Activated naive CD4-positive, alpha-beta T cell (primary cell): ENCODE measurements at places on chromosomes 1 and 21.
A peak's percentile ranks its signal among the peaks of the same experiment; 100 is the strongest.

DNA sequence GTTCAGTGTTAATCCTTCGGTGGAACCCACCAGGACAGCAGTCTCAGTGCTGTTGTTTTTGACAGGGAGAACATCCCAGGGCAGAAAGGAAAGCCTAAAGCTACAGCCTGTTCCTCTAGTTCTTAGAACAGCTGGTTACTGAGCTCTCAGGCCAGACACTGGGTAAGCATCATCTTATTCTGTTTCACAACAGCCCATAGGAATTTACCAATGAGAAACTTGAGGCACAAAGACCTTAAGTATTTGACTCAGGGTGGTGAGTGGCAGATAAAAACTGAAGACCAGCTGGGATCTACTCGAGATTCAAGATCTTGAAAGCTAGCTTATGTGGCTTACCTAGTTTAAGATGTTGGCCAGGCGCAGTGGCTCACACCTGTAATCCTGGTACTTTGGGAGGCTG is 9.4 kb upstream of the NEK2 start:
- DNase-seq, result no peak

DNA sequence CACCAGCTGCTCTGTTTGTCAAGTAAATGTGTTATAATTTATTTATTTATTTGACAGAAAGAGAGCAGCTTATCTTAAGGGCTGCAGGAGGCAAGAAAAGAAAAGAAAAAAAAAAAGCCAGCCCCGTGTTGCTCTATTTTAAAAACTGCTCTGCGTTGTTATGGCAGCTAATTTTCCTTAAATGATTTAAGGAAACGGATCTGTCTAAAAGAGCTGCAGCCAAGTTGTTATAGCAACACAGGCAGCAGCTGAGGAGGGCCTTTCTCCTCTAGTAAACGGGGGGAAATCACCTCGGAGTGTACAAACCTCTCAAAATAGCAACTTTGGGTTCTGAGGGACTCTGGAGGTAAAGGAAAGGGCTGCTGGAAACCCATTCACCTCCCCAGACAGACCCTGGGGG is 149.2 kb downstream of the BEND5 start:
- no peak for DNase-seq

GRCh38 chr1:232484856-232485255 is 145.1 kb downstream of the SIPA1L2 start:
- no peak for DNase-seq

GRCh38 chr1:77197351-77197750 is 21.9 kb downstream of the PIGK start:
- no peak for DNase-seq

- no peak for DNase-seq
These were observed 13.2 kb downstream of the SYT11 start for GRCh38 chr1:155872527-155872926.

DNA sequence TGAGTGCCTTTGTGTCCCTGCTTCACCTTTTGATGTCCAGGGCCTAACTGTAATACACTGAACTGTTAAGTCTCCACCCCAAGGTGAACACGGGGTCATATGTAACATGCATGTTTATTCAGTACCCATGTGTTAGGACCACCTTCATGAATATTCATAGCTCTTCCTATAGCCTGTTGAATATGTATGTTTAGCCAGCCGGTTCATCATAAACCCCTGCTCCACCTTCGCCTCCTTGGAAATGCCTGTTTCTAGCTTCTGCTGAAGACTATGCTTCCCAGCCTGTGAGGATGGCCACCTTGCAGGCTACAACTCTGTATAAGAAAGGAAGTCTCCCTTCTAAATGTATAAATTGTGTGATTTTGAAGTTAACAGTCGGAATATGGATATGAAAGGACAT is 69.3 kb downstream of the C1orf94 start:
- DNase-seq, result no peak

DNA sequence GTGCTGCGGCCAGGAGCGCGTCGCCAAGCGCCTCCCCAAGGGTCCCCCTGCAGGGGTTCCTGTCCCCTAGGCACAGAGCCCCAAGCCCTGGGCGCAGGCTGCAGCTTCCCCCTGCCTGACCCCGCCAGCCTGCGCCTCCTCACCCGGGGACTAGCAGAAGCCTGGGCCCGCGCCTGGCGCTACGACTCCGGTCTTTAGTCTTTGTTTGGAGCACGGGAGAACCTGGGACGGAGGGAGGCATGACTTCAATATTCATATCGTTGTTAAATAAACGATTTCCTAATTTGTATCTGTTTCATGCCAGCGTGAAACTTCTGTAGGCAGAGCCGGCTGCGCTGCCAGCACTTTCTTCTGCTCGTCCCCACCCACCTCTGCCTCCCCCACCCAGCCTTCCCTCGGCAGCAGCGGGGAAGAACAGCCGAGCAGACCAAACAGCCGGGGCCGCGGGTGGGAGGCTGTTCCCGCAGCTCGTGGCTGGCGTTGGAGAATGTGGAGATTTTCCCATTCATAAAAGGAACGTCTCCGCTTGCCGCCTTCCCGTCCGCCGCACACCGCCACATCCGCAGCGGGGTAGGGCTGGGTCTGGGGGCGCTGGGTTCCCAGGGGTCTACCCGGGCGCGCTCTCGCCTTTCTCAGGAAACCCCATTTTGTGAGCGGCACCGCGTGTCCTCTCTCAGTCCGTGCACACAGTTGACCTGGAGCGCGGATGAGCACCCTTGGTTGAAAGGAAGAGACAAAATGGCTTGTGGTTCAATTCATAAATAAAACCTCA is 777 bp upstream of the TRIM67 start:
- no peak for DNase-seq

DNA sequence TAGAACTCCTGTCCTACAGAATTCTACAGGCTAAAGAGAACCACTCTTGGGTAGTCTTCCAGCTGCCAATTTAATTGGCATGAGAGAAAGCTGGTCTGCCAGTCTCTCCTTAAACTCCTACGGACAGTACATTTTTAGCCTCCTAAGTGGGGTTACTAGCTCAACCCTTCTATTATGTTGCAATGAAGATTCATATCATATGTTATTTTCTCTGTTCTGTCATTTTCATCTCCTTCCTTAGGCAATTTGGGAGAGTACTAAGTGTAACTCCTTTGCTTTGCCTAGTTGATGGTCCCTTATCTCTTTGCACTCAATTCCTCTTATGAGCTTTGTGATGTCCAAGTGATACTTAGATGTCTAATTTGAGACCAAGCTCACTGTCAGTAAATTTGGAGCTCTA is 14.0 kb downstream of the GNAT2 start:
- DNase-seq, result no peak

DNA sequence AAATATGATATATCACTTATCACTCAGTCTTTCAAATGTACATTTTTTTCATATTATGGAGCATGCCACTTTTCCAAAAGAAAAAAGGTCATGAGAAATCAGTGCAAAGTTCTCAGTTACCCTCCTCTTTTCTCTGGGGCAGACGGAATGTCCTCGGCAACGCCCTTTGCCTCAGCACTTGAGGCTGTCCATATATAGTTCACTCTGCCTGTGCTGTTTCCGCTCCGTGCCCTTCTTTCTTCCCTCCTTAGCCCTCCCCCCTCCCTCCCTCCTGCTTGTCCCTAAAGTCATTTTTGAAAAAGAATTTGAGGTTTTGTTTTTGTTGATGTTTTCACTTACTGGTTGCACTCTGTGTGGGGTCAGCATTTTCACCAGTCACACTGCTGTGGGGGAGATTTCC is 5.4 kb downstream of the BARHL2 start:
- DNase-seq, result no peak

- no peak for DNase-seq
These were observed 402.6 kb downstream of the TTLL7 start for GRCh38 chr1:83596331-83596730.

GRCh38 chr1:239025223-239025622 is 361.1 kb upstream of the CHRM3 start:
- DNase-seq, result no peak

GRCh38 chr1:2592672-2593071 is 6.1 kb downstream of the PRXL2B start:
- no peak for DNase-seq

GRCh38 chr1:115491298-115492018 is 150.3 kb upstream of the VANGL1 start:
- DNase-seq, result no peak

GRCh38 chr21:28154121-28154520 is 838.6 kb downstream of the LTN1 start:
- DNase-seq, result no peak

- DNase-seq, result no peak
These were observed 16.7 kb upstream of the ATP1B1 start for GRCh38 chr1:169089776-169090175.

- DNase-seq, result no peak
These were observed 13.4 kb downstream of the SERINC2 start for GRCh38 chr1:31426249-31426922.

GRCh38 chr1:109248797-109249629 is at the start of gene CELSR2:
TSS of gene CELSR2 (plus strand) at chr1:109249539. CDS start at chr1:109250080, 541 bp downstream.
- DNase-seq, result peak; percentile 14

DNA sequence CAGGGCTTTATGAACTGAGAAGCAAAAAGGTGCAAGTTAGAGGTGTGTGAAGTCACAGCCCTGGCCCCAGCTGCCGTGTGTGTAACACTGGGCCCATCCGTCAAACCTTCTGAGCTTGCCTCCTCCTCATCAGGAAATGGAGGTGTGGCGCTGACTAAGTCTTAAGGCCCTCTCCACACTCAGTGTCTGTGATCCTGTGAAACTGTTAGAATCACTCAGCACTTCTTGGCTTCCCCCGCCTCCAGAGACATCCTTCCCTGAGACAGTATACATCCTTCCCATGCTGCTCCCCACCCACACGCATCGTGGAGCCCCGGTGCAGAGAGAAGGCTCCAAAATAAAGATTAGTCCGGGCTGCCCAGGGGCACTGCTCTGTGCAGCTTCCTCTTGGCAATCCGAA is 33.3 kb downstream of the LRP8 start:
- DNase-seq, result no peak

DNA sequence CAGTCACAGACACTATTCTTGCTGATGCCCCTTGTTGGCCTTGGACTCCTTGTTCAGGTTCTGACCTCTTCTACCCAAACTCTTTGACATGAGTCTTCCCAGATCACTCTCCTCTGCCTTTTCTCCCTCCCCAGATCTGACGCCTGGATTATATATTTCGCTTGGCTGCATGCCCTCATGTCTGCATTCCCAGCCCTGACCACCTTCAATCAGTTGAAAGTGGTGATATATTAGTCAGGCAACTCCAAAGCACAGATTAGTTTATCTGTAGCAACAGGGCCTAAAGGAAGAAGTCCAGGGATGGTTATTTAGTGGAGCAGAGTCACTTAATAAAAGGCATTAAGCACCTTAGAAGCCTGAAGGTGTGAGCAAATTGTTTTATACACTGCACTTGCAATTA is 110.0 kb upstream of the GUCA2B start:
- no peak for DNase-seq

- no peak for DNase-seq
These were observed 7.0 kb downstream of the FCAMR start for GRCh38 chr1:206963119-206963712.

GRCh38 chr21:33883118-33883517 is 32.5 kb downstream of the ATP5PO start:
- no peak for DNase-seq

DNA sequence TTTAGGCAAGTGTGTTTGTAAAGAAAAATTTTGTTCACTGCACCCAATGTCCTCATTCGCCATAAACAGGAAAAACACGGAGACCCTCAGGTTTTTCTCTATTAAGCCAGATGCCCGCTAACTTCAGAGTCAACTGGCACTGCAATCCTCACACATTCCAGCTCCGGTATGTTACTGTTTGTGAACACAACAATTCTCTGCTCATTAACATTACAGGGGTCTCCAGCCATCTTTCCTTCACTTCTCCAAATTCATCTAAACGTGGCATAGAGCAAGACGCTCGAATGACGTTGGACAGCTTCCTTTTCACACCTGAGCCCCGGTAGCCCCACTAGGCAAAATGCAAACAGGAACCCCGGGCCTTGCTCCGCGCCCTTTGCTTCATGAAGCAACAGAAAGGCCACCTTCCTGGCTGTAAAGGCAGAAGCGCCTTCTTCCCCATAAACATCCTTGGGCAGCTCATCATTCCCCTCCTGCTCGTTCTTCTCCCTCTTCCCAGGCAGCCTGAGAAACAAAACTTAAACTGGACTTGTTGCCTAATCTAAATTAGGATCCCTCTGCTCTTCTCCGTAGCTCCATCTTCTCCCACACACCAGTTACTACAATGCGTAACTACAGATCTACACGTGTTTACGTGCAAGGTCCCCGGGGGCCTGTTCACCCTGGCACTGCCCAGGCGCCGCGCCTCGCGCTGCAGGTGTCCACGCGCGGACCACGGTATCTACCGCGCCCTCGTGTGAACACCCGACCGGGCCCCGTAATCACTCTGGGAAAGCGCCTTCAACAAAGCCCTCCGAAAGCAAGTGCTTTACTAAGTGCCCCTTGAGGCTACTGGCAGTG is 1.2 kb downstream of the LBR start:
- peak; percentile 10 for DNase-seq

GRCh38 chr1:154459080-154459479 is 42.9 kb upstream of the TDRD10 start:
- DNase-seq, result no peak

- no peak for DNase-seq
These were observed 56.9 kb downstream of the CLSTN1 start for GRCh38 chr1:9766759-9767442.

GRCh38 chr1:168273575-168273974 is 7.1 kb upstream of the TBX19 start:
- no peak for DNase-seq

GRCh38 chr1:219153723-219154122 is 20.0 kb upstream of the LYPLAL1 start:
- no peak for DNase-seq

DNA sequence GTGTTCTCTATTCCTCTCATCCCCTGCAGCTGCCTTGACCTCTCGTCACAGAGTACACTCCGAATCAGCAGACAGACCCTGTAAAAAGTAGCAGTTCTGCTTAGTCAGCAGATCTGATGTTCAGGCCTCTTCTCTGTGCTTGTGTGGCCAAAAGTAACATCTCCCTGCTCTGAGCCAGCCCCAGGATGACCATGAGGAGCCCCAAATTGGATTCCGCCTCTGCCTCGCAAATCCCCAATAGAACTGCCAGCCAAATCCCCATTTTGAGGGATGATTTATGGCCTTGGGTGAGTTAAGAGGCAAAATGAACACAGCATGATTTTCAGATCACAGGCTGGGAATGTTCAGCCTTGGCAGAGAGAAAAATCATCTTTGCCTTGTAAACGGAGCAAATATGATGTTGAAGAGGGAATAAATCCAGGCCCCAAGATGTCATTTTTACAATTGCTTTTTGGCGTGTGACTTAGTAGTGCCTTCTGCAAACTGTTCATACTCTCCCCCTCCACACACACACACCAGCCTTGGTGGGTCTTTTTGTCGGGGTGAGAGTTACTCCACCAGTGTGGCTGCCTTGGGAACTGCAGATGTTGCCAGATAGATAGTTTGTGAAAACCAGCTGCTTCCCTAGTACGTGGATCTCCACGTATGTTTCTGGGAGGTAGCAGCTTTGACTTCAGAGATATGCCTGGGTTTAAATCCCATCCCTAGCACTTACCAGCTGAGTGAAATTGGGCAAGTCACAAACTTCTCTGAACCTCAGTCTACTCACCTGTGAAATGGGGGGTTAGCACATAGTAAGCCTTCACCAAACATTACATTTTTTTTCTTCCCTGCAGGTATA is 77.8 kb downstream of the MAN1C1 start:
- DNase-seq, result no peak

- DNase-seq, result no peak
These were observed 959 bp downstream of the CD58 start for GRCh38 chr1:116569776-116570357.
